ENCODE measurements at places on chromosomes 6 and 20.

DNA sequence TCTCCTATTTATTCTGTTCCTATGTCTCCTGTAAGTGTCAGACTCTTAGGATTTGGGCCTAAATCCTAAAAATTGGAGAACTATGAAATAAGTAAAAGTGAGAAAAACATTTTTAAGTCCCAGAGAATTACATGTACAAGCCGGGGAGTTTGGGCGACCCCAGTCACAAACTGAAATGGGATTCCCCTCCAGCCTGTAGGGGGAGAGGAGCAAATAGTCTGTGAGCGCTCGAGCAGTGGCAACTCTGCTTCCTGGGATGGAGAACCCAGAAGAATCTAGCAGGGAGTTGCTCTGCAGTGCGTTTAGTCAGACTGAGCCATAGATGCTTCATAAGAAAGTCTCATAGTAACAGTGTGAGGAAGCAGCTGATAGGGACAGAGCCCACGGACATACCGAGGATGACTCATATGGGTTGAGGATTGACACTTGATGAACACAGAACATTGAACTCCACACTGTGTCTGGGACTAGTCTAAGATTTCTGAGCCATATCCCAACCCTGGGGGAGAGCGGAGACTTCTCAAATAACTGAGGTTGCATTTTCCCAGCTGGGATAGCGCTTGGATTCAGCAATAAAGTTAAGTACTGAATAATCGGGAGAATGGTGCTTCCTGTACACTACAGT lies 437.2 kb downstream of the BCKDHB start:
- no peak for DNase-seq

GRCh38 chr6:24419526-24419925 lies 16.8 kb downstream of the MRS2 start:
- no peak for DNase-seq

DNA sequence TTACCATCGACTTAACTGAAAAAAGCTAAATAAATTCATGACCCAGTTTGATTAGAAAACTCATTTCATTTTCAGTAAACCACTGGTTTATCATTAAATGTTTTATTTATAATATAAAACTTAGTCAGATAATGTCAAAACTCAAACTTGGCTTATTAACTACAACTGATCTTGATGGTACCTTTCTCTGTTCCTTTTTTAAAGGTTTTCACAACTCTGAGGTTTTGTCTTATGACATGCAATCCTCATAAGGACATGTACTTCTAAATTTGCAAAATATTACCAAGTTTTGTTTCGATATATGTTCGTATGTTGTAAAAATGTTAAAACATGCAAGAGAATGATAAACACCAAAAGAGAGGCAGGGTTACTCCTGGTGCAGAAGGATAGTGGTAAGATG lies 82.5 kb upstream of the PDE10A start:
- no peak for DNase-seq

GRCh38 chr20:7275645-7276237 lies 508.3 kb downstream of the BMP2 start:
- no peak for DNase-seq

- DNase-seq, result no peak
Measured at GRCh38 chr6:27295301-27296079, 16.6 kb downstream of the POM121L2 start.

DNA sequence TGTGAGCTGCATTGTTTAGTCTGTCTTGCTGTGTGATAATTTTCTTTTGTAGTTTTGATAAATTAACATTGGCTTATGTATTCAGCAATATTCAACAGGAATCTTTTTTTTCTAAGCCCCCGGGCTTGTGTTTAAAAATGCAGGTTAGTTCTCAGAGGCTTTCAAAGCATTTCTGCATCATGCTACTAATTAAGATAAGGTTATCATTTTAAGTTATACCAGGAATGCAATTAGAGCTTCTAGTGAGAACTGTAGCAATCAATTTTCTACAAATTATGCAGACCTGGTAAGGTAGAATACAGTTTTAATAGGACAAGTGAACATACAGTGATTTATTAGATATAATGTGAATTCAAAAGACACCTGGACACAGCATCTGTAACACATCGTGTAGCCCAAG lies 179.2 kb downstream of the PRL start:
- no peak for DNase-seq

DNA sequence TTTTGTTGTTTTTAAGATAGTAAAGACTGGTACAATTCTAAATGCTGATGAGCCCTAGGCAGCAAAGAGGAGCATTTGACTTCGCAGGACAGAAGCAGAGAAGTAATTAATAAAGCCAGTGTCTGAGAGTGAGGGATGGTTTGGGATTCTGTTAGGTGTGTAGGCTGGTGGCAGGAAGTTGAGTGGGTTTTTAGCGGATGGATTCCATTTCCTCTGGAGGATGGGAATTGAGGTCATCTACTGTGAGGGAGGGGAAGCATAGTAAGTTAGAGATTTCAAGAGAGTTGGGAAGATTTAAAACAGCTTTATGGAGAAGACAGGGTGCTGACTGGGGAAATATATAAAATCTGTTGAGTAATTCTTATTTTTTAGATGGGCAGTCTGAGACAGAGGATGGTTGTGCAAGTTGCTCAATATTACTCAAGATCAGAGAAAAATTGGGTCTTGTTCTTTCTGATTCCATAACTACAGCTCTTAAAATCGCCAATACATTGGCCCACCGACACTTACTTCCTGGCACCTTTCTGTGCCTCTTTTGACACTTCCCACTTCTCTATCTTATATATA lies 48.8 kb downstream of the PRL start:
- DNase-seq, result no peak

- no peak for DNase-seq
Measured at GRCh38 chr6:51855310-51856082, 231.9 kb downstream of the PKHD1 start.

DNA sequence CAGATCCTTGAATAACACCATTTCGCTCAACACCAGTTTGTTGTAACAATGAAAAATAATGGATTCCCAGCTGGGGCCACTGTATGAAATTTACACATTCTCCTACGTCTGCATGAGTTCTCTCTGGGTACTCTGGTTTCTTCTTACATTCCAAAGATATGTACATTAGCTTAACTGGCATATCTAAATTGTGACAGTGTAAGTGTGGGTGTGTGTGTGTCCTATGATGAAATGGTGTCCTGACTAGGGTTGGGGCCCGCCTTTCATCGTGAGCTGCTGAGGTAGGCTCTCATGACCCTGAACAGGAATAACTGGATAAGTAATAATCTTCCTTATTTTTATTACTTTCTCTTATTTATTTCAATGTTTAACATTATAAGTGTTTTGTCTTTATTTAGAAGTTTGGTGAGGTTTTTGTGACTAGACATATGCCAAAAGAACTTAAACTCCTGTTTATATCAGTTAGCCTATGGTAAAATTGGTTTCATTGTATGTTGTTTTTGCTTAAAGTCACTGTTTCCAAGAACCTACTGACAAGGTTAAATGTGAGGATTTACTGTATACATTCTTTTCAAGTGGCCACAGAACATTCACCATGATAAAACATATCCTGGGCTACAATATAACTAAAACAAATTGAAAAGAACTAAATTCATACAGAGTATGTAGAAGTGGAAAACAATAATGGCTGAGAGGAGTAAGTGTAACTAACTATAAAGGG lies 42.4 kb downstream of the RBL1 start:
- no peak for DNase-seq

DNA sequence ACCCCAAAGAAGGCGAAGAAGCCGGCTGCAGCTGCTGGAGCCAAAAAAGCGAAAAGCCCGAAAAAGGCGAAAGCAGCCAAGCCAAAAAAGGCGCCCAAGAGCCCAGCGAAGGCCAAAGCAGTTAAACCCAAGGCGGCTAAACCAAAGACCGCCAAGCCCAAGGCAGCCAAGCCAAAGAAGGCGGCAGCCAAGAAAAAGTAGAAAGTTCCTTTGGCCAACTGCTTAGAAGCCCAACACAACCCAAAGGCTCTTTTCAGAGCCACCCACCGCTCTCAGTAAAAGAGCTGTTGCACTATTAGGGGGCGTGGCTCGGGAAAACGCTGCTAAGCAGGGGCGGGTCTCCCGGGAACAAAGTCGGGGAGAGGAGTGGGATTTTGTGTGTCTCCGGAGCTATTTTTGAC lies 69.6 kb downstream of the HFE start:
- no peak for DNase-seq

DNA sequence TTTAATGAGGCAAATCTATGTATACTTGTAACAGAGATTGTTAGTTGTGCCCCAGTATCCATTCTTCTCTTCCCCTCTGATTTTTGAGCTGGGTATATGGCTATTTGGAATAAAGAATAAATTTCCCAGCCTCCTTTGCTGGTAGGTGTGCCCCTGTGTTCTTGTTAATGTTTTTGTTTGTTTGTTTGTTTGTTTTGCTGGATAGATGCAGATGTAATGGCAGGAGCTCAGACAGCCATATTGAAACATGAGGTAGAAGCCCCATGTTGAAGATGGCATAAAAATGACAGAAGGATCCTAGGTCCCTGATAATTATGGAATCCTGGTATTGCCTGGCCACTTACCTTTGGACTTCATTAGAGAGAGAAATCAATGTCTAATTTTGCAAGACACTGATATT lies 19.9 kb upstream of the FKBP5 start:
- no peak for DNase-seq

DNA sequence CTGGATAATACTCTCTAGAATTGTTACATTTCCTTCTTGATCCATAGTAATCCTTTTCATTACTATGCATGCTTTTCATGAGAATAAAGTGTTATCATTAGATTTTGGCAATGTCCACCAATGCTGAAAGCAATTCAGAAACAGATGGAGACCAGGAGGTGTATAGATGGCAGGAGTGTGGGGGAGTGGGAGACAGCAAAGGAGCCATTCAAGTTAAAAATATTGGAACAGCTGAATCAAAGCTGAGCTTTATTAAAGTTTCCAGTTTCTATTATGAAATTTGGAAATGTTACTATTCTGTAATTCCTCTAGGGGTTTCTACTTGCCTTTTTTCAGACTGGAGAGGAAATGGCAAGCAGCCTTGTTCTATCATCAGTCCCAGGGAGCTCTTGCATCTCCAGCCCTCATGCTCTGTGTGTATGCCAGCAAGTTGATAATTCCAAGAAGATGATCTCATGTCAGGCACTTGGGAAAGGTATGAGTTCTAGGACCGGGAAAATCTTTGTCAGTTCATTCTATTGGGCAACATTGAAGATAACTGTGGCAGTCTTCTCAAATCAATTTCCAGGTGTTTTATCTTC lies 228.0 kb downstream of the CD109 start:
- DNase-seq, result no peak

DNA sequence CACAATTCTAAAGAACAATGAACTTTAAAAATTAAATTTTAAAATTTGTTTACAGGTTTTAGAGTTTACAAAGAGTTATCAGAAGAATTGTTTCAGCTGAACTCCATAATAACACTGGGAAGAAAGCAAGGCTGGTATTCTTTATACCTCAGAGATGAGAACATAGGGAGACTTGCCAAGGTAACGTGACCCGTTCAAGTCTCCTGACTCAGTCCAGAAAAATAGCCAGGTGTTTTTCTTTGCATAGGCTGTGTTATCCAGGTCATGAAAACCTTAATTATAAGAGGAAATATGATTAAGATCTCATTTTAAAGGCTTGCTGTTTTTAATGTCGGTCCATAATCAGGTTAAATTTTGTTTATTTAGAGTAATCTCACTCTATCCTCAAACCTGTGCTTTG lies 8.5 kb upstream of the C6orf141 start:
- no peak for DNase-seq

GRCh38 chr6:159880412-159880975 lies 10.3 kb upstream of the MAS1 start:
- DNase-seq, result no peak

GRCh38 chr20:44701858-44702256 lies 13.3 kb upstream of the CCN5 start:
- DNase-seq, result no peak

DNA sequence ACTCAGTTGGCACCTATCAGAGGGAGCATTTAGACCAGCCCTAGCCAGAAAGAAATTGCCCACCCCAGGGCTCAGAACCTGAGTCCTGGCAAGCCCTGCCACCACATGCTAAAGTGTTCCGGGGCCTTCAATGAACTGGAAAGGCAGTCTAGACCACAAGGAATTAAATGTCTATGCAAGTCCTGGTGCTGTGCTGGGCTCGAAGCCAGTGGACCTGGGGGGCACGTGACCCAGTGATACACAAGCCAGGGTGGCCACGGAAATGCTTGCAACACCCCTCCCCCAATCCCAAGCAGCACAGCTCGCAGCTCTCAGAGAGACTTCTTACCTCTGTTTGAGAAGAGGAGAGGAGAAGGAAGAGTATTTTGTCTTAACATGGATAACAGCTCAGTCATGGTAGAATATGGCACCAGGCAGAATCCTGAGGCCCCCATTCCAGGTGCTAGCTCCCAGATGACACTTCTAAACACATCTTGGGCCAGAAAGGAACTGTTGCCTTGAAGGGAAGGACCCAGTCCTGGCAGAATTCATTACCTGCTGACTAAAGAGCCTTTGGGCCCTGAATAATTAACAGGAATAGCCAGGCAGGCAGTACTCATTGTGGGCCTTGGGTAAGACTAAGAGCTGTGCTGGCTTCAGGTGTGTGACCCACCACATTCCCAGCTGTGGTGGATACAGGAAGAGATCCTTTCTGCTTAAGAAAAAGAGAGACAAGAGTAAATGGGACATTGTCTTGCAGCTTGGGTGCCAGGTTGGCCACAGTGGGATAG lies 111.3 kb downstream of the BTBD9 start:
- no peak for DNase-seq

DNA sequence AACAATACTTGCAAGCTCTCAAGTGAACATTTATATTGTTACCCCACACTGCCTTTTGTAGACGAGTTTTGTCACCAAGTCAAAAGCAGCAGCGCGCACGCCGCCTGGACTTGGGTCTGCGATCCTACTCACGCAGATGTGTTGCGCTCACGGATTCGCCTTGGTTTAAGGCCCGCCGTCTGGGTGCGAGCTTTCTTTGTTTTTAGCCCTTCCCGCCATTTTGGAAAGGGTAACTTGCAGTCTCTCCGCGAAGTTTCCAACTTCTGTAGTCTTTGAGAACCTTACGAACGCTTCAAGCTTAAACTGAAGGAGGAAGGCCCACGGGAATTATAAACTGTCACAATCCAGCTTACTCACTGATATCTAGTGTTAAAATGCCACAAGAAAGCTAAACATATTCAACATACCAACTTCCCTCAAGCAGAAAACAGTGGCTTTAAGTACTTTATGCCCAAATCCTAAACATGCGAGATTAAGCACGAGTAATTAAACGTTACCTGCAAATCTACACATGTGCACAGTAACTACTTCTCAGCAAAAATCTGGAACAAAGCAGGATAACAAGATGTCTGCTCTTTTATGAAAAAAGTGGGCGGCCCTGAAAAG lies 80.4 kb upstream of the BTN3A2 start:
- no peak for DNase-seq

DNA sequence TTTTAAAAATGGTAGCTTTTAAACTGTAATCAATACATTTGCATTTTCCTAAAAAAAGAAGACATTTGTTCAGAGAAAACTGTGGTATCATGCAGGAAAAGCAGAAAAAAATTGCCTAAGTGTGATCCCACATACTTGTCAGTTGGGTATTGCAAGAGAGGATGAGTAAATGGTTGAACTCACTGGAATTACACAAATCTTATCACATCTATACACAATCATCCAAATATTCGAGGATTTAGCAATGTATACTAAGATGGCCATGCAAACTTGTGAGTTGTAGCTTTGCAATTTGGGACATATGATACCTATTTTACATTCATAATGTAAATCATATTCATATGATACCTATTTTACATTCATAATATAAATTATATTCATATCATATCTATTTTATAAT lies 58.2 kb upstream of the GJE1 start:
- DNase-seq, result no peak

- no peak for DNase-seq
Measured at GRCh38 chr6:114952229-114952628, 609.4 kb upstream of the HS3ST5 start.

GRCh38 chr20:56072165-56072564 lies 66.8 kb upstream of the CBLN4 start:
- no peak for DNase-seq

Measured in stimulated activated CD8-positive, alpha-beta memory T cell treated with anti-CD3 and anti-CD28 coated beads, Interleukin-4, amount 100 ng/mL, for 1 hour (primary cell).